Colonic mucosa (tissue), 4 donors: ENCODE measurements at places on chromosomes 6 and 20.

GRCh38 chr20:40156600-40157317 is 532.3 kb downstream of the MAFB start:
- DNase-seq, result no peak

DNA sequence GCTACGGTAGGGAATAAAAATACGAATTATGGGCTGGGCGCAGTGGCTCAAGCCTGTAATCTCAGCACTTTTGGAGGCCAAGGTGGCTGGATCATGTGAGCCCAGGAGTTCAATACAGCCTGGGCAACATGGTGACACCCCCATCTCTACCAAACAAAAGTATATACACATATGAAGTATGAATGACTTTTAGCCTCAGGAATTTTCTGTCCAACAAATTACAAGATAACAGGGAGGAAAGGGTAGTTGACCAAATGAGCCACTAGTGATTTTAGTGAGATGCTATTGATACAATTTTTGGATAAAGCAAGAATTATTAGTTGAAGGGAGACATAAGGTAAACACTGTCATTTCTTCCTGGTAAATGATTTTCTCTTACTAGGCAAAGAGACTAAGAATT is 328.2 kb downstream of the SYNE1 start:
- no peak for DNase-seq

DNA sequence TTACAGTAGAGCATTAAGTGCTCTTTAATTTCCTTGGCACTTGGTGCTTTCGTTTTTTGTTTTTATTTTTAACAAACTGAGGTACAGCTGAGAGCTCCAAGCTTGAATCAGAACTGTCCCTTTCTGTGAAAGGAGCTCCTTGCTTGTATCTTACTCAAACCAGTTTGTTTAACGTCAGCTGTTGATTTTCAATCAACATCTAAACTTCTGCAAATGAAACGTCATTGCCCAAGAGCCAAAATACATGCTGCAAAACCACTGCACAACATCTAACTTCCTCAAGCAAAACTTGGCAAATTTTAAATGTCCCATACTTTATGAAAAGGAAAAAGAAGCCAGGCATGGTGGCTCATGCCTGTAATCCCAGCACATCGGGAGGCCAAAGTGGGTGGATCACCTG is 15.2 kb downstream of the VNN2 start:
- DNase-seq, result no peak

GRCh38 chr6:170025935-170026750 is 264.7 kb downstream of the DLL1 start:
- DNase-seq, result peak; percentile 45

DNA sequence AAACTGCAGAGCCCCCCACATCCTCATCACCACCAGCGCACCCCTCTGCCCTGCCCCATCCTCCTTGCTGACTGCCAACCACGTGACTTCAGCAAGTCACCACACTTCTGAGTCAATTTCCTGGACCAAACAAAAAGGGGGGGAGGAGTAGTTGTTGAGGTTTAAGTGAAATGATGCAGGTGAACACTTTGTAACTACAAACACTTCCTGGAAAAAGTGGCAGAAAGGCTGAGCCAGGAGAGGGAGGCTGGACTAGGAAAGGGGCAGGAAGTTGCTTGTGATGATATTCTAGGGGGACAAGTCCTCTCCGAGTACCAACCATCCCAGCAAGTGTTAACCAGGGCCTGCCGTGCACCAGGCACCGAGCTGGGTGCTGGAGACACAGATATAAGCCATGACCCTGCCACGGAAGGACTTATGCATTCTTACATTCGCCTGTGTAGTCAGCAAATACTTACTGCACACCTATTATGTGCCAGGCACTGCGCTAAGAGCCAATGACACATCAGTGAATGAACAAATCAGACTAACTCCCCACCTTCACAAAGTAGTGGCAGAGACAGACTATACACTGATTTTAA is 67.3 kb downstream of the PREX1 start:
- DNase-seq, result no peak

GRCh38 chr6:89034586-89035251 is 45.8 kb upstream of the PNRC1 start:
- peak; percentile 32 for DNase-seq

- no peak for DNase-seq
These were observed 102.4 kb downstream of the QKI start for GRCh38 chr6:163516908-163517307.

GRCh38 chr6:46323966-46324622 is 153.3 kb upstream of the ENPP5 start:
- DNase-seq, result peak; percentile 32

- peak; percentile 6 for DNase-seq
These were observed 124.6 kb downstream of the SYCP2 start for GRCh38 chr20:59808729-59809381.

GRCh38 chr6:28656715-28657114 is 131.0 kb downstream of the GPX5 start:
- DNase-seq, result no peak

- no peak for DNase-seq
These were observed 341.8 kb downstream of the CDKAL1 start for GRCh38 chr6:20876036-20876435.

- DNase-seq, result no peak
These were observed 368.5 kb downstream of the DOK5 start for GRCh38 chr20:54843865-54844264.

DNA sequence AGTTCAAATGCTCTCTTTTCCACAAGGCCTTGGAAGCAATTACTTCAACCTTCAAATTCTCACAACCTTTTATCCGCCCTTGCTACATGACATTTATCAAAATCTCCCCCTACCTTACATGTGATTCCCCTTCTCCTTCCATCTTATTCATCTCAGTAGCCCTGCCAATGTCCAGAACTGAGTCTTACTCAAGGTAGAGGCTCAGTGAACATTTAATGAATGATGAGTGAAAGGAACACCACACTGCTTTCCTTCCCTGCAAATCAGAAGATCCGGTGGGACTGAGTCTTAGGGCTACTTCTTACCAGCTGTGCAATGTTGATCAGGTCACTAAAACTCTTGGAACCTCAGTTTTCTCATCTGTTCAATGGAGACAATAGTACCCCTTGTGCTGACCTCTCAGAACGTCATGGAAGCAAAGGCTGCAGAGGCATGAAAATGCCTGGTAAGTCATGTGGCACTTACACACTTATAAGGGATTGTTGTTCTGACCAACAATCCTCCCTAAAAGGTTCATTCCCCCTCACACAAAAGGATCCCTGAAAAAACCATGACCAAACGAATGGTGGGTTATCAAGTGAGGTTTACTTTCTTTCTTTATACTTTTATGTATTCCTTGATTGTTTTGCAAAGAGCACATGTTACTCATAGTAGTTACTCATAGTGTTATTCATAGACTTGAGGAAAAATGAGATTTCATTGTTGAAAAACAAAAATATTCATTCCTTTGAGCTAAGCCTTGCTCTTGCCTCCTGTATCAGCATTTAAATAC is 6.5 kb downstream of the MDGA1 start:
- DNase-seq, result no peak

DNA sequence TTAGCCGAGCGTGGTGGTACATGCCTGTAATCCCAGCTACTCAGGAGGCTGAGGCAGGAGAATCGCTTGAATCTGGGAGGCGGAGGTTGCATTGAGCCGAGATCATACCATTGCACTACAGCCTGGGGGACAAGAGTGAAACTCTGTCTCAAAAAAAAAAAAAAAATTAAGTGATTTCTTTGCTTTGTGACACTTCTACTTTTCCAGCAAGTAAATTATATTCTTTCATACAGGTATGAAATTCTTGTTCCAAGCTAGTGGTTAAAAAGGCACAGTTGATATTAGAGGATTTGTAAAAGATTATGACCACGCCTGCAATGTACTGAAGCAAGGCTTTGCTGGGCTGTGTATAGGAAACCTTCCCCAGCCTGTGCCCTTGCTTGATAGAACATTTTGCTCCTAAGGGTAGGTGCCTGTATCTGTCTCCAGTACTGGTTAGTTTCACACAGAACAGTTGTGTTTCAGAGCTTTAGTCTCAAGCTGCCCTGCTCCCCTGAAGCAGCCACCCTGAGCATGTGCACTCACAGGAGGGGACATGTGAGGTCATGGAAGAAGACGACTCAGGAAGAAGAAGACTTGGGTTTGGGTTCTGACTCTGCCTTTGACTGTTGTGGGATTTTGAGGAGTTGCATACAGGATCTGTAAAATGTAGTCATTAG is 10.2 kb downstream of the PTPN1 start:
- no peak for DNase-seq

GRCh38 chr6:114718716-114719270 is 376.0 kb upstream of the HS3ST5 start:
- DNase-seq, result no peak

DNA sequence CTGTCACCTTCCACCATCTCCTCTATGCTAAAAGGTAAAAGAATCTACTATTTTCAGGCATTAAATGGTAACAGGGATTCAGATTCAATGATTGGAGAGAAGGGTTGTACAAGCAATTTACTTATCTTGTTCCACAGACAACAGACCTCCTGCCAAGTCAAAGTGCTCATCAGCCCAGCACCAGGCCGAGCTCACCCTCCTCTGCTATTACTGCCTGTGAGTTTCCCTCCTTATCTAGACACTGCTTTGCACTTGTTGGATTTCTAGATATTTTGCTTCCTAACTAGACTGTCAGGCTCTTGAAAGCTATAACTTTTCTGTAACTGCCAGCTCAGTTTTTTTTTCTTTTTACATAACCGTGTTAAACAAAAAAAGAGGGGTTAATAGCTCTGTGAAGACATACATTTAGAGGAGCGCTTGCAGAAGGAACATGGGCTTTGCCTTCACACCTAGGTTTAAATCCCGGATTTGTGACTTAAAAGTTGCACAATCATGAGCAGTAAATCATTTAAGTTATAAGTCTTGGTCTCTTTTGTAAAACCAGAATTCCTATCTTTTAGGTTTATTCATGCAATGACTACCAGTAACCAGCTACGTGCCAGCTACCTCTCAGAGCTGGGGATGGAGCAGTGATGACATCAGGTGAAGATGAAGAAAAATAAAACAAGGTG is 1.1 kb upstream of the FAM162B start:
- no peak for DNase-seq
